ENCODE measurements at places on chromosomes 7 and 10.

GRCh38 chr10:129258283-129258923, 208.6 kb upstream of the MGMT start:
- no peak for DNase-seq

- no peak for DNase-seq
Observed at GRCh38 chr10:116457488-116457887, 29.8 kb downstream of the PNLIPRP3 start.

DNA sequence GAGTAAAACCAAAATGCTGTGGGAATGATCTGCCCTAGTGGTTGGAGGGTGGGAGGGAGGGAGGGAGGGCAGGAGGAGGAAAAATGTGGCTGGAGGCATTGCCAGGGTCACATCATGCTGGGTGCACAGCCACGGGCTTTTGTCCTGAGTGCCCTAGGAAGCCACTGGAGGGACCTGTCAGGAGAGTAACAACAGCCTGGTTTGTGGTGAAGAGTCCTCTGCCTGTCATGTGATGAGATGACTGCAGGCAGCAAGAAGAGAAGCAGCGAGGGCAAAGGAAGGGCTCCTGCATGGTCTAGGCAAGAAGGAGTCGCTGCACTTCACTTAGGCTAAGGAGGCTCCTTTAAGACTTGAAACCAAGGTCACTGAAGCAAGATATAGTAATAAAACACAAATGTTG, 65.6 kb downstream of the PKD1L1 start:
- DNase-seq, result no peak

- DNase-seq, result no peak
Observed at GRCh38 chr7:44489955-44490350, 505 bp downstream of the NUDCD3 start.

GRCh38 chr10:44066527-44067255, 318.2 kb downstream of the CXCL12 start:
- no peak for DNase-seq

DNA sequence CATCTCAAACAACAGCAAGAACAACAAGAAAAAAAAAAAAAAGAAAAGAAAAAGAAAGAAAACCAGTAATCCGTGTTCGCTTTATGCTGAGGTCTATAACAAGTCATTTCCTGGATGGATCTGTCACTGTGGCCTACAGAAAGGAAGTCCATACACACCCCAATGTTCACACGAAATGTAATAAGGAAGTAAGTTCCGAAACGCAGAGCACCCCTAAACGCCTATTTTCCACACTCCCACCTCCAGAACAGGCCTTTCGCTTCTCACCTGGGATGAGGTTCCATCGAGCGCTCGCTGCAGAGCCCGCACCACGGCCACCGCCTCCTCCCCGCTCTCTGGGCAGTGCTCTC, 735 bp downstream of the ZNF394 start:
- DNase-seq, result no peak

DNA sequence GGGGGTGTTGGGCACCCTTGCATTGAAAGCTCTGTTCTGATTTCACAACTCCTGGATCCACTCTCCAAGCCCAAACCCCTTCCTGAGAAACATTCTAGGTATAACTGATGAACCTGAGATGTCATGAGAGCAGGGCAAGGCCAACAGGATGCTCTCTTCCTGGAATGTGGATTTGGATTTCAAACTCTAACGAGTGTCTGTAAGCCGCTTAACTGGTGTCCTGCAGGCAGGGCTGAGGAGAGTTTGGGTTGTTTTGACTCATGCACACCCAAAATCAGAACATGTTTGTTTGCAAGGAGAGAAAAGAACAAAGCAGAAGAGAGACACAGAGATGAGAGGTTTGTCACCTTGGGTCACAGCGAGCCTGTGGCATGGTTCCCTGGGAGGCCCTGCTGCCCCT, 24.6 kb upstream of the AKR1E2 start:
- DNase-seq, result no peak

GRCh38 chr10:89134963-89135362, 72.2 kb downstream of the CH25H start:
- no peak for DNase-seq

DNA sequence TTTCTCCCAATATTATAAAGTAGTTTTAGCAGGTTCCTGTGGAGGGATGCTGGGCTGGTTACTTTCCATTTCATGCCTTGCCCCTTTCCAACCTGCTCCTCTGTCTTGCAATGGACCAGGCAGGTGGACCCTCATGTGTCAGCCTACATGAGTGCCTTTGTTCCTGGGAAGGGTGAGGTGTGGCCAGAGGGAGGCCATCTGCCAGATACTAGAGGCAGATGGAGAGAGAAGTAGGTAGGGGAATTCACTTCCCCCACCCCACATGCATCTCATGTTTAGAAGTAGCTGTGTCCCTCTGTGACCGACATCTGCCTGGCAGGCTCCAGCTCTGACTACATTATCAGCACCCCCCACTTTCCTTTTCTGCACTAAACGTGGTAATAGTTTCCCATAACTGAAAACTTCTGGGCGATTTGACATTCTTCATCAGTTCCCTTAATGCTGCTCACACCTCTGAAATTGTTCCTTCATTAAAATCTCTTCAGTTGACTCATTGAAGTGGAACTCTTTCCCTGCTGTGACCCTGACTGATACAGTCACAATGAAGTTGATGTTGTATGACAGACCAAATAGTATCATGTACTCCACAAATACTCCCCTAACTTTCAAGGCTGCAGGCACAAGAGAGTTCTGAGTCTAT, 396.3 kb upstream of the FZD8 start:
- no peak for DNase-seq

Measured in hypothalamus (tissue), 51 donors.